ENCODE measurements at places on chromosomes 2 and 18.

DNA sequence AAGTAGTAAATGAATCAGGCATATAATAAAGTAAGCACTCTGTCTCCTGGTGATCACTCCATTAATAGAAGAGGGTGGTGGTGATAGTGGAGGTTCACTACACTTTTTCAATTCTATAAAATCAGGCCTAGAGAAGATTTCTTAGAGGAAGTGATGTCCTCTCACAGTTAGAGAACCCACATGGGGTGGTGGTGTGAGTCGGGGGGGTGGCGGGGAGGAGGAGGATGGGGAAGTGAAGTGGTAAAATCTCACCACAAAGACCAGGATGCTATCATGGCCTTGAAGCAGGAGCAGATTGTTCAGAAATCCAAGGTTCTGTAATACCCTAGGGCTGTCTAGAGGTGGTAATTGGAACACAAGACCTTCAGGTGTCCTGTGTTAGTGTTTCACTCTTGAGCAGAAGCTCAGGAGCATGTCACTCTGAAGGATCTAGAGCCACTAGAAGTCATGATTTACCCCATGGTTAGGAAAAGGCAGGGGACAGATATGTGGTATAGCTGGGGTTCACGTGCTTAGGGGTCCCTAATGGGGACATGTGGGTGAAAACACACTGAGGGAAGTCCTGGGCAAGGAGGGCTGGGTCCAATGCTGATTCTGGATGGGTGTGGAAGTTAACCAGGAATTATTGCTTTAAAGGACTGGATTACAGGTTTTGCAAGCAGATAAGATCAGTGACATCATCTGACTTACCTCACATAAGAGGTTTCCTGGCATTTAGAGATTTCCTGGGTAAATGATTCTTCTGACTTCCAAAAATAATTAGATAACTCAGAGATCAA lies 31.0 kb downstream of the RNF125 start:
- no peak for DNase-seq

DNA sequence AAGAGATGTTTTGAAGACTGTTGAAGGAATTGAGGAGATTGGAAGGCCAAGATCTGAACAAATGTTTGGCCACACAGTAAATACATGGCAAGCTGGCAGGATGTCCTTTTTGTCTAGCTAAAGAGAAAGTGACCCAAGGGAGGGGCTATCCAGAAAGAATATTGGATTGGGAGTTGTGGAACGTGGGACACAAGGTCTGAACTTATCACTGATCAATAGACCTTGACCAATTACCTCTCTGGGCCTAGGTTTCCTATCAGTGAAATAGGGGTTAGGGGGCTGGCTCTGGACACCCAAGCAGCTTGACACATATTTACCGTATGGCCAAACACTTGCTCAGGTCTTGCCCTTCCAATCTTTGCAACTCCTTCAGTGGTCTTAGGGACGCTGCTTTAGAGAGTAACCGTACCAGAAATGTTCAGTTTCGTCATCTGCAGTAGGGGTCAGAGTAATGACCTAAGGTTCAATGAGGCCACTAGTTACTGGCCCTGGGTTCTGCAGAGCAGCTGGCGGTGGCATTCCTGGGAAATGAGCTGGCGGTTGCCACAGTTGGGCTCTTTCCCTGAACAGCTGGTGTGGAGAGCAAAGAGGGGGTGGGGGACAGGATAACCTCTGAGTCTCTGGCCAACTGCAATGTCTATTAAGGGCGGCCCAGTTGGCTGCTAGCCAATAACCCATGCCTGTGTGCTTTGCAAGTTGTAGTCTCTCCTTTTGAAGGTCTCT lies 70.1 kb upstream of the STPG4 start:
- no peak for DNase-seq

GRCh38 chr2:12728221-12728777 lies 11.6 kb downstream of the TRIB2 start:
- DNase-seq, result no peak

- no peak for DNase-seq
These were observed 82.3 kb downstream of the INPP5D start for GRCh38 chr2:233142355-233142897.

DNA sequence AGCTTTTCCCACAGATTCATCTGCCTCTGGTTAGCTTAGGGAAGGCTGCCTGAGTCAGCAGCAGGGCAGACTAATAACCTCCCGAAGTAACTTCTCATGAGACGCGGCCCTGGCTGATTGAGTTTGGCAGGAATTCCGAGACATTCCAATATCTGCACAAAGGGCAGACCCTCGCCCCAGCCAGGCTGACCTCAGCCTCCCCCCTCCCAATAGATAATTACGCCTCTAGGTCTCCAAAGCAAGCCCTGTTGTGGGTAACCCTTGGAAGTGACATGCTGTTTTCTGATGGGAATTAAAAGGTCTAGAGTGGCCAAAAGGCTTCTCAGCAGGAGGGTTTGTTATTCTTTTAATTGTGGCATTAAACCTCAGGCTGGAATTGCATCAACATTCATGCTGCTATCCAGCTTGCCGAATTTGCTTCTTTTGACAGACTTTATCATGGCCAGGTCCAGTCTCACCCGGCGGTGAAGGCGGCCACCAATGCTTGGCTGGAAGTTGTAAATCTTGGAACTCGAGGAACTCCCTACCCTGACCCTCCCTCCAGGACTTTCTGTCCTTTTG lies 98.0 kb upstream of the SLC14A2 start:
- no peak for DNase-seq

GRCh38 chr2:181690860-181691259 lies 10.5 kb upstream of the NEUROD1 start:
- no peak for DNase-seq

All from stimulated activated CD8-positive, alpha-beta memory T cell treated with anti-CD3 and anti-CD28 coated beads, Interleukin-4, amount 100 ng/mL, for 1 hour (primary cell).